ENCODE measurements at places on chromosomes 5 and 9.

DNA sequence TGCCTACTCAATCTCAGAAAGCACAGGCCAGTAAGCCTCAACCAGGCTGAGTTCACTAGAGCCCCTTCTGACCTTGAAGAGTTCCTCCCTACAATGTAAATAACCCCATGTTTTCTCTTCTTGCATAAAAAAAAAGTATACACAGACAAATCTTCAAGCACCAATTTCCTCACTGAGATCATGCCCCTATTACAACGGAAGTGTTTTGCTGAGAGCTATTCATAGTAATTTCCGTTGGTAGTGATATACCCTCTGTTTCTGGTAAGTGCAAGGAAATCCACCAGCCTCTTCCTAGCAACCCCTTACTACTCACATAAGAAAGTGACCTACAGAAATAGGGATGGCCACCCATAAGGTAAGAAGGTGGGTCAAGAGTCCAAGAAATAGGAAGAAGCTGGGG is 76.4 kb upstream of the TARS1 start:
- DNase-seq = no peak

- DNase-seq = peak; percentile 61
Observed at GRCh38 chr5:96807075-96807654, 580 bp downstream of the ERAP1 start.

- DNase-seq = no peak
Observed at GRCh38 chr9:126383406-126384046, 56.9 kb downstream of the MVB12B start.

DNA sequence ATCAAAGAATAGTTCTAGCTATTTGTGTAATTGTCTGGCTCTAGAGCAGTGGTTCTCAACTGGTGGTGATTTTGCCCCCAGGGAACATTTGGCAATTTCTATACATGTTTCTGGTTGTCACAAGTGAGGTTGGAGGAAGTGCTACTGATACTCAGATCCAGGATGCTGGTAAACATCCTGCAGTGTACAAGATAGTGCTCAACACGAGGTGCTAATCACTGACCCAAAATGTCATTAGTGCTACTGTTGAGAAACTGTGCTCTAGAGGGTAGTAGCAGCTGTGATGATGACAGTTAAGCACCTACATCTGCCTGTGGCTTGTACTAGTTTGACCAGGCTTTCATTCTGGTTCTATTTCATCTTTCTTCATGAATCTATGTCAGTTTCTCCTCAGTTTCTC is 22.1 kb downstream of the LRRC19 start:
- DNase-seq = no peak

- DNase-seq = peak; percentile 47
Observed at GRCh38 chr5:32462618-32463017, 18.1 kb upstream of the ZFR start.

DNA sequence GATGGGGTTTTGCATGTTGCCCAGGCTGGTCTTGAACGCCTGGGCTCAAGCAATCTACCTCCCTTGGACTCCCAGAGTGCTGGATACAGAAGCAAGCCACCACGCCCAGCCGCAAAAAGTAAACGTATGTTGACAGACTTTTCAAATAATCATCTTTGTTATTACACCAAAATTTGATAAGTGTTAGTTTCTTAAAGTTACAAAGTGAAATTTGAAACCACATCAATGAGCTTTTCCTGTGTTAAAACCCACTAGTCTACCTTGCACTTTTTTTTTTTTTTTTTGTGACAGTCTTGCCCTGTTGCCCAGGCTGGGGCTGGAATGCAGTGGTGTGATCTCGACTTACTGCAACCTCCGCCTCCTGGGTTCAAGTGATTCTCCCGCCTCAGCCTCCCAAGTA is 29.9 kb downstream of the SPACA9 start:
- DNase-seq = no peak

DNA sequence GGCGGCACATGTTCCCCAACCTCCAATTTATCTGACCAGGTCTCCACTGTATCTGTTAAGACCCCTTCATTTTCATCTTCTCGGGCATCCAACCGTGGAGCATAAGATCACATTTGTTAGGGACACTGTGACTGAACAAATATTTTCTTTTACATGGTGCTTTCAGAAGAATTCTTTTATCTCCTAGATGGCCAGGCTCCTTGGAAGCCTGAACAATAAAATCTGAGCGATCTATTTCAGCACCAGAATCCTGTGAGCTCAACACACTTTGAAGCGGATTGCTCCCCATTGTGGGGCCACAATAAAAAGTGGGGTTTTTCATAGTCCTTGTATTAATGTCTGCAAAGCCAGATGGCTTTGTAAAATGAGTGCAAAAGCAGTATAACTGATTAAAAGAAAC is 273.7 kb downstream of the CD180 start:
- no peak for DNase-seq

DNA sequence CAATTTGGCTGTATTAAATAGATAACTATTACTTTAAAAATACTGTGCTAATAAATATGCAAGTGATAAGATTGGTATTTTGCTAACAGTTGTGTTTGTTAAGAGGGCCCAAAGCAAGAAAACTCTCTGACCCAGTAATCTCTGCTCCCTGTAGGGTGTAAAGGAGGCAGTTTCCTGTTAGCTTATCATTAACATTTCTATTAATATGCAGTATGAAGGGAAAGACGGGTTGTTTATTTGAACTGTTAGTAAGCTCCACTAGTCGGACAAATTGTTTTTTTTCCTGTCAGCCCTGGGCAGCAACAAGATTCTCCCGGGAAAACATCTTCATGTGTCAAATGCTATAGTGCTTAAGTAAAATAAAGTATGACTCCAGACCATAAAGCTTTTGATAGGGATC is 35.6 kb downstream of the ERP44 start:
- no peak for DNase-seq

GRCh38 chr9:17342696-17343095 is 207.9 kb downstream of the CNTLN start:
- no peak for DNase-seq

GRCh38 chr9:133979921-133980863 is 11.9 kb downstream of the VAV2 start:
- no peak for DNase-seq

DNA sequence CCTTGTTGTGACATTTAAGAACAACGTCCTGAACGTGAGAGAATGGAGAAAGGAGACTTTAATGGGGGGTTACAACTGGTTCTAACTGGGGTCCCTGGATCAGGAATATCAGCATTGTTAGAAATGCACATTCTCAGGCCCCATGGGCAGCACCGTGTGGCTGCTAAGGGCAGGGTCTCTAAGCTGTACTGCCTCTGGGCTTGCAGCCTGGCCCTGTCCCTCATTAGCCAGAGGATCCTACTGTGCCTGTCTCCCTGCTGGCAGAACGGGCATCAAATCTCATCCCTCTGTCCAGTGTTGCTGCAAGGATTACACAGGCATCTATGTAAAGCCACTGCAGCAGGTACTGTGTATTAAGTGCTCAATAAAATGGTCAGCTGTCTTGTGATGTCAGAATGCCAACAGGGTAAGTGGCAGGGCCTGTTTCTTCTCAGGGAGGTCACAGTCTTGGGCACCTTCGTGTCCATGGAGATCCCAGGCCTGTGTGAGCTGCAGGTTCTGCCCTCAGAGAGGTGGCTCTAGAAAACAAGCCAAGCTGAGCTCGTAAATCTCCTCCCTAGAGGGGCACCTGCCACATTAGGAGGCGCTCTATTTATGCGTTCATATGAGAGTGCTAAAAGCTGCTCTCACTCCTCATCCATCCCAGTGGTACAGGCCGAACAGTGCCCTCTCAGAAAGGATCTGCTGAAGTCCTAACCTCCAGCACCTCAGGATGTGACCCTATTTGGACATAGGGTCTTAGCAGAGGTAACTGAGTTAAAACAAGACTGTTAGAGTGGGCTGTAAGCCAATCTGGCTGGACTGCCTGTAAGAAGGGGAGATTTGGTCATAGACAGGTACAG is 210.5 kb downstream of the GADD45G start:
- DNase-seq = no peak
